ENCODE measurements at places on chromosomes 7 and 10.

- DNase-seq = no peak
Observed at GRCh38 chr7:14309432-14309831, 320.0 kb upstream of the ETV1 start.

DNA sequence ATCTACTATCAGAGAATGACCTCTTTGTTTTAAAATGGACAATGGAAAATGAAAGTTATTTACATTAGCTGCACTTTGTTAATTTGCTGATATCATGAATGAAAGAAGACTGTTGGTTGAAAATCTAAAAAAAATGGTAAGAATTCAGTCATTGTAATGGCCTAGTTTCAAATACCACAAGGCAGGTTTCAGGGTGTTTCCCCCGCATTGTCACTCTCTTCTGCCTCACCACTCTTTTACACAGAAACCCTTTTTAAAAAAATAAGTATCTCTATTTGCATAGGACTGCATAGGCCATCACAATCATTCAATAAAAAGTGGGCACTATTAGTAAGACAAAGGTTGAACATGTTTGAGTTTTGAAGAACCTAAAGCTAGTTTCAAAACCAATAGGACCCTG is 737.1 kb downstream of the INHBA start:
- DNase-seq = no peak

GRCh38 chr10:76937181-76937600 is 700.4 kb downstream of the KCNMA1 start:
- DNase-seq = no peak

- DNase-seq = peak; percentile 76
Observed at GRCh38 chr10:44959247-44960087, at the start of gene RASSF4. TSS of gene RASSF4 (plus strand) at chr10:44959802. CDS start at chr10:44970203, 10,401 bp downstream.

GRCh38 chr10:132702601-132703418 is 83.1 kb downstream of the NKX6-2 start:
- no peak for DNase-seq

DNA sequence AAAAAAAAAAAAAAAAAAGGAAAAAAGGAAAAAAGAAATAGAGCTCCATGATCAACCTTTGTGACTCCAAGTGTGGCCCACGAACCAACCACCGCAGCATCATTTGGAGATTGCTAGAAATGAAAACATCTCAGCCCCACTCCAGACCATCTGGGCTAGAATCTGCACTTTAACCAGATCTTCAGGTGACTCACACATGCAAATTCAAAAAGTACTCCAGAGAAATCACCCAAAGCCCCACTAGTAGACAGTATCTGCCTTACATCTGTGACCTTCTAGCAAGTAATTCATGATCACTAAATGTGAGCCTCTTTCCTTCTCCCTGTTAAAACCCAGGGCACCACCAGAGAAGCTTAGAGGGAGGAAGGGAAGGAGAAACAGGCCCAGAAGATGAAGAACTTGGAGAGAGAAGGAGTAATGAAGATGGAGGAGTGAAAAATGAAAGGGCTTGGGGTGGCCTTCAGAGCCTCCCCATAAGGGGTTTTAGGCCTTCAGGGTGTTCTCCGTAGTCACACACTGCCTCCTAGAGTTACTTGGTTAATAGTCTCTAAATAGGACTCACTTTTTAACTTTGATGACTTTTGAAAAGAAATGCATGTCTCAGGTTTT is 94.0 kb downstream of the SLC37A3 start:
- DNase-seq = no peak

DNA sequence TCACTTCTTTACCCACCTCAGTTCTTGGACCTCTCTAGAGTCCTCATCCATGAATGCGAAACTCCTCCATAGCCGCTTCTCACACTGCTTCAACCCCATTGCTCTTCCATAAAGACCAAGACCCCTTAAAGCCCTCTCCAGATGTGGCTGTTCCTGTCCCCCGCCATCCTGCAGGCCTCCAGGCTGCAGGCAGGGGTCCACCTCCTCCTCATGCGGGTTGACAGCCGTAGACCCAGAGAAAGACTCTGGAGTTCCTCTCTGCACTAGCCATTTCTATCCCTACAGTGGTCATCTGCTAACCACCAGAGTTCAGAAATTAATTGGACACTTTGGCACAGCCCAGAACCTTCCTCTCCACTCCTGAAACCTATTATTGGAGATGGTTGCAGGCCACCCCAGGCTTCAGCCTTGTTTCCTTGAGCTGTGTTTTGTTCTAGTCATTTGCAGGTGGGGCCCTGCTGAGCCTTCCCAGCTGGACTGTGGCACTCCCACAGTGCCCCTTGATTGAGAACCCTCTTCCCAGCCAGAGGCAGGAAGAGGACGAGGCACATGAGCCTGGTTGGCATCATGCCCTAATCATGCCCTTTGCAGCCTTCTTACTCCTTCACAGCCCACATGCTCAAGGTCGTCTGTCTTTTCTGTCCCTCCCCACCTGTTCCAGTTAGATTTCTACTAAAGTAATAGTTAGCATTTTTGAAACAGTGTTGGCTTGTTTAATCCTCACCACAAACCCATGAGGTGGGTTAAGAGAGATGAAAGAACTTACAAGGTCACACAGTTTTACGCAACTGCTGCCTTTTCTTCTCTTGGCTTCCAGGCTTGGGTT is 23.9 kb downstream of the CUL1 start:
- DNase-seq = no peak

DNA sequence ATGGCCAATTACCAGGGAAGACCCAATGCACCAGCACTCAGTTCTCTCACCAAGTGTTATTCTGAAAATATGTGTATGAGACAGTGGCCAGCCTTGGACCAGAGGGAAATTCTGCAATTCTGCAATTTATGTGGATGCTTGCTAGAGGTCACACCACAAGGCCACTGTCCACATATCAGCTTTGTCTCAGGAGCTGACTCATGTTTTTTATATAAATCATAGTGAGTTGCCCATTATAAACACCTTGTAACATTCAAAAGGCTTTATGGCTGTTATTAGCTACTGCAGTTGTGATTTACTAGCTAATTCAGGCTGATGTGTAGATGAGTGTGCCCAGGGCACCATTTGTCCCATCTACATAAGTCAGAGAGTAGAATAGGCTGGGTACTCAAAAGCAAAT is 649.0 kb downstream of the LRMDA start:
- DNase-seq = no peak

DNA sequence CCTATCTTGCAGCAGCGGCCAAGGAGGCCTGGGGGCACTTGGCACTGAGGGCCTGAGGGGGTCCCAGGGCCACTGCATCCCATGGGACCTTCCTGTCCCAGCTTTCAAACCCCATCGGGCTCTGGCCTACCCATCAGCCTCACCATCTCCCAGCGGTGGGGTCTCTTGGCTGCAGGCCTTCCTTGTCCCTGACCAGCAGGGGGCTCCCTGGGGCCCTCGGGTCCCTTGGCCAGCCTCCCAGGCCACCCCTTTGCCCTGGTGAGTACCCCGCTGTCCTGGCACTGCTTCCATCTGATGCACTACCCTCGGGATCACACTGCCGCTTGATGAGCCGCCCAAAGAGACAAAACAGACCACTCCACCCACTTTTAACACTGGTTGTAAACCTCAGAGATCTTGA is 43.5 kb downstream of the YKT6 start:
- DNase-seq = no peak

DNA sequence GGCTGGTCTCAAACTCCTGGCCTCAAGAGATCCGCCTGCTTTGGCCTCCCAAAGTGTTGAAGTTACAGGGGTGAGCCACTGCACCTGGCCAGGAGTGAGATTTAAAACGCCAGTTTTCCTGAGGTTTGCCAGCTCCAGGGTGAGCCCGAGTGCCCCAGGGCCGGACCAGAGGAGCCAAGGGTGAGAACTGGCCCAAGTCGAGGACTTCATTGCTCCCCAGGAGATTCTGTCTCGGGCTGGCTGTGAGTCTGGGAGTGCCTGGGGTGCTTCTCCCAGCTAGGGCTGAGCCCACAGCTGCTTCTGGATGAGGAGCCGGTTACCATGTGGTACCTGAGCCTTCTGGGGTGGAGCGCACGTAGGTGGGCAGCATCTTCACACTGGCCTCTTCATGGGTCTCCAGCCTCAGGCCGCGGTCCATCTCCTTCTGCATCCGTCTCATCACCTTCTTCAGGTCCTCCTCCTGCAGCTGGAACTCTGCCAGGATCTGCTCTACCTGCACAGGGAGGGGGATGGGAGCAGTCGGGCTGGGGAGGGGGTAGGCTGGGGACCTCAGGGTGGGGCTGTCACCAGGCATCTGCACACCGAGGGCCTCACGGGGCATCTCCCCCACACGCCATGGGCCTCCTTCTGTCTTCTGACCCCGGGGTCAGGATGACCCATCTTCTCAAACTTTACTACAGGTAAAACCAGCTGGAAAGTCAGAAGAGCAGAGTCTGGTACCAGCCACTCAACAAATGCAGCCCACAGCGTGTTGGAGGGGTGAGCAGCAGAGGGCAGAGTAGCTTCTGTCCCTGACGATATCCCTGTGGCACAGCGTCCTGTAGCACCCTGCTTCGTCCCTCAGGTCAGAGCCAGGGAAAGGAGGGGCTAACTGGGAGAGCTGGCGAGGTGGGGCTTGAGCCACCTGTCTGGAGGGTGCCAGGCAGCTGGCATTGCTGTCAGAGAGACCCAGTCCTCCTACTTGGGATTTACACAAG is 12.1 kb upstream of the MYL7 start:
- no peak for DNase-seq

- DNase-seq = no peak
Observed at GRCh38 chr10:3749600-3749999, 35.4 kb downstream of the KLF6 start.

GRCh38 chr10:59037018-59037389 is 139.4 kb upstream of the PHYHIPL start:
- no peak for DNase-seq

GRCh38 chr7:72028267-72028666 is 383.9 kb downstream of the CALN1 start:
- DNase-seq = no peak

- no peak for DNase-seq
Observed at GRCh38 chr10:31698181-31698830, 230.3 kb downstream of the ARHGAP12 start.

GRCh38 chr10:120161111-120161510 is 268.6 kb downstream of the SEC23IP start:
- DNase-seq = no peak

DNA sequence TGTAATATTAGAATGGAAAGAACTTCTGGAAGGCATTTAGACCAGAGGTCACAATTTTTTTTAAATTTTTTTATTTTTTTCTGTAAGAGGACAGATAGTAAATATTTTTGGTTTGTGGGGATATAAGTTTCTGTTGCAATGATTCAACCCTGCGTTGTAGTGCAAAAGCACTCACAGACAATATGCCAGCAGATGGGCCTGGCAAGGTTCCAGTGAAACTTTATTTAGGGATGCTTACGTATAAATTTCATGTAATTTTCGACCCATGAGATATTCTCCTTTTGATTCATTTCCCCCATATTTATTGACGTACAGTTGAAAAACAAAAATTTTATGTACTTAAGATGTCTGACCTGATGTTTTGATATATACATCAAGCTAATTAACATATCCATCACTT is 72.8 kb upstream of the NMT2 start:
- no peak for DNase-seq

DNA sequence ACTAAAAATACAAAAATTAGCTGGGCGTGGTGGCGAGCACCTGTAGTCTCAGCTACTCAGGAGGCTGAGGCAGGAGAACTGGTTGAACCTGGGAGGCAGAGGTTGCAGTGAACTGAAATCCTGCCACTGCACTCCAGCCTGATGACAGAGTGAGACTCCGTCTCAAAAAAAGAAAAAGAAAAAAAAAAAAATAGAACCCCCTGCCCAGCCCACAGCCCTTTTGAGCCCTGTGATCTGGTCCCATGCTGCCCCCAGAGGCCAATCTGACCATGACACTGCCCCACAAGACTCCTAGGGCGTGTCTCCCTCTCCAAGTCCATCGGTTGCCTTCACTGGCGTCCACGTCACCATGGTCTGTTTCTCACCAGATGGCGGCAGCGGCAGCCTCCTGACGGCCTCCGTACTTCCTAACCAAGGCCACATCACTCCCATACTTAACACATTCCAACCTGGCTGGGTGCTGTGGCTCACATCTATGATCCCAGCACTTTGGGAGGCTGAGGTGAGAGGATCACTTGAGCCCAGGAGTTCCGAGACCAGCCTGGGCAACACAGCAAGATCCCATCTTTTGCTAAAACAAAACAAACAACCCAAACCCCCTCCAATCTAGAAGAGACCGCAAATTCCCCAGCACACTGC is 18.0 kb downstream of the STX1A start:
- DNase-seq = no peak

DNA sequence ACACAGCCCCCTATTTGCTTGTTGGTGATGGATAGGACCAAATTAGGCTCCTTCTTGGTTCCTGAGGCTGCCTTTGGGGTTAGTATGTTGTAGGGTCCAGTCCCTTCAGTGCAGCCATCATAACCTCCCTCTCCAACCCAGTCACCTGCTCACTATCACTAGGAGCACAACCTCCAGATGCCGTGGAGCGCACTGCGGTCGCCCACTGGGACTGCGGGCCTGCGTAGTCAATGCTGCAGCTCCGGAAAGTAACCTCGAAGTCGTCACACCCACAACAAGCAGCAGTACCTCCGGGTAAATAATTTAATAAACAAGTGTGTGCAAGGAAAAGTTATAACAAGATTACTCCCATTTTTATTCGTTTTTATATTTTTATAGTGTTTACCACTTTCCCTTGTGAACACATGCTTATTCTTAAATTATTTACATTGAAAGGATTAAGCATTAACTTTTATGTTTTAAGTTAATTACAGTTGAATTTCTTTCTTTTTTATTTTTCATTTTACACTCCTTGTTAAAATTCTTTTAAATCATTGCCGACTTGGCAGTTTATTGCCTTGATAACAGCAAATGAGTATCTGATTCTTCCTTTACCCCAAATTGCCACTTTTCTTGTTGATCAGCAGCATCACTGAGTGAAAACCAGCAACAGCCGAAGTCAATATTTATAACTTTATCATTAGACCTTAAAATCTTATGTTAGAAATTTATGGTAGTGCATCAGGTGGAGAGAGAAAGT is 399.5 kb upstream of the LRGUK start:
- DNase-seq = no peak

GRCh38 chr10:56296618-56297017 is 64.4 kb downstream of the ZWINT start:
- no peak for DNase-seq

DNA sequence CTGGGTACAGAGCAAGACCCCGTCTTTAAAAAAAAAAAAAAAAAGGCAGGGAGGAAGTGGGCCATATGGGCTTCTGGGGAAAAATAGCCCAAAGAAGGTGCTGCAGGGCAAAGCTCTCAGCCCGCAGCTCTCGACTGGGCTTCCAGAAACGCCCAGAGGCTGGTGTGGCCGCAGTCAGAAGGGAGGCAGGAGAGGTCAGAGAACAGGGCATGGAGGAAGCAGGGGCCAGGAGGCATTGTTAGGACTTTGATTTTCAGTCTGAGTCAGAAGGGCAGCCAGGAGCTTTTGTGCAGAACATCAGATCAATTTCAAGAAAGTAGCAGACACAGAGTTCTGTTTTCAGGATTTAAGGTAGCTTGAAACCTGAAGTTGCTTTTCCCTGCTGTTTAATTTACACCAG is 35.3 kb upstream of the CYTH3 start:
- no peak for DNase-seq

DNA sequence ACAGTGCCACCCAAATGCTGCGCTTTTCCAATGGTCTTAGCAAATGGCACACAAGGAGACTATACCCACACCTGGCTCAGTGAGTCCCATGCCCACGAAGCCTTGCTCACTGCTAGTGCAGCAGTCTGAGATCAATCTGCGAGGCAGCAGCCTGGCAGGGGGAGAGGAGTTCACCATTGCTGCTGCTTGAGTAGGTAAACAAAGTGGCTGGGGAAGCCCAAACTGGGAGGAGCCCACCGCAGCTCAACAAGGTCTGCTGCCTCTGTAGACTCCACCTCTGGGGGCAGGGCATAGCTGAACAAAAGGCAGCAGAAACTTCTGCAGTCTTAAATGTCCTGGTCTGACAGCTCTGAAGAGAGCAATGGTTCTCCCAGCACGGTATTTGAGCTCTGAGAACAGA is 891.2 kb downstream of the PCDH15 start:
- DNase-seq = no peak

- DNase-seq = no peak
Observed at GRCh38 chr7:44486693-44487092, 3.8 kb downstream of the NUDCD3 start.

All from stimulated activated CD4-positive, alpha-beta T cell treated with anti-CD3 and anti-CD28 coated beads, Interleukin-1b, Interleukin-23, amount 100 ng/mL, for 1 hour (primary cell).